Stimulated activated CD4-positive, alpha-beta T cell treated with anti-CD3 and anti-CD28 coated beads, Interleukin-4, amount 100 ng/mL, for 48 hours (primary cell): ENCODE measurements at places on chromosomes 6 and 20.
A peak's percentile ranks its signal among the peaks of the same experiment; 100 is the strongest.

- DNase-seq, result peak; percentile 77
These were observed 9.0 kb upstream of the HSP90AB1 start for GRCh38 chr6:44237813-44238433.

GRCh38 chr6:3744901-3745470 is 6.5 kb downstream of the PXDC1 start:
- no peak for DNase-seq

GRCh38 chr6:126628125-126628524 is 288.2 kb downstream of the CENPW start:
- no peak for DNase-seq

- DNase-seq, result no peak
These were observed 293.8 kb downstream of the FRK start for GRCh38 chr6:115766745-115767462.

GRCh38 chr6:33670086-33670660 is 41.3 kb downstream of the UQCC2 start:
- DNase-seq, result no peak

- no peak for DNase-seq
These were observed 89.6 kb upstream of the TOX2 start for GRCh38 chr20:43825051-43825402.

GRCh38 chr20:11380283-11380682 is 537.4 kb upstream of the BTBD3 start:
- DNase-seq, result no peak

- no peak for DNase-seq
These were observed 11.5 kb upstream of the IPCEF1 start for GRCh38 chr6:154367839-154368695.

DNA sequence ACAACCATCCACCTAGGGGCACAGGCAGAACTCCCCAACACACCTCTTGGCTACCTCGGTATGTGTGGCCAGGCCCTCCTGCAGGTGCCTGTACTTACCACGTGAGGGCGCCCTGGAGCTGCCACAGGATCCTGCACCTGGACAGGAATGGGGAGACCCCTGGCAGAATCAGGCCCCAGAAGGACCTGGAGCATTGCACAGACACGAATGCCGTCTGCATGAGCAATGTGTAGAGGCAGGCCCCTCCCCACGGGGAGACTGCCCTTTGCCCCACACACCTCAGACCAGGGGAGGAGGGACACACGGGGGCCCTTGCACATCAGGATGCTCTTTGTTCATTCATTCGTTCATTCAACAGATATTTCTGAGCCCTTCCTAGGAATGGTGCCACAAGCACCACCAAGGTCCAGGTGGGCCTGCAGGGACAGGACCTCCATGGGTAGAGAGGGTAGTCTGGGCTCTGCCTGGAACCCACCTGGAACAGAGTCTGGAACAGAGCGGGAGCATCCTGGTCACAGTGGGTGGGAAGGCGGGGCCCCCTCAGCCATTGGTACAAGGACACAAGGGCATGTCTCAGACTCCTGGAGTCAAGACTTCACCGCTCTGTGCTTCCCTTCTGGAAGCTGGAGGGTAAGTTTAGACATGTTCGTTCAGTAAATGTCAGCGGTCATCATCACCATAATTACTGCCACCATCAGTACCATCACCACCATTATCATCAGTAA is 32.3 kb downstream of the YTHDF1 start:
- peak; percentile 38 for DNase-seq

DNA sequence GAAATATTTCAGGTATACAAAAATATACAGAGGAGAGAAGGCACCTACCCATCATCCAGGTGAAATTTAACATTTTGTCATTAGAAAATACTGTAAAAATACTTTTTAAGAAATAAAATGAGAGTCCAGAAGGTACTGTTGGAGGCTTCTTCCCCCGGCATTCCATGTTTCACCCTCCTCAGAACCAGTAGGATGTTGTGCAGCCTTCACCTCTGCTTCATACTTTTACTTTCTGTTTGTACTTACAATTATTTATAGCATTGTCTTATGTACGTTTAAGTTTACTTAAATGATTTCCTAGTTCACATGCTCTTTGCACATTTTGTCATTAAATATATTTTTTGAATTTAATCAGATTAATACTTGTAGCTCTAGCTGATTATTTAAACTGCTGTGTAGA is 30.9 kb downstream of the TMEM200A start:
- no peak for DNase-seq

GRCh38 chr6:36759148-36759759 is 61.6 kb downstream of the RAB44 start:
- peak; percentile 86 for DNase-seq

- no peak for DNase-seq
These were observed 30.7 kb upstream of the TMEM14A start for GRCh38 chr6:52640170-52640569.

DNA sequence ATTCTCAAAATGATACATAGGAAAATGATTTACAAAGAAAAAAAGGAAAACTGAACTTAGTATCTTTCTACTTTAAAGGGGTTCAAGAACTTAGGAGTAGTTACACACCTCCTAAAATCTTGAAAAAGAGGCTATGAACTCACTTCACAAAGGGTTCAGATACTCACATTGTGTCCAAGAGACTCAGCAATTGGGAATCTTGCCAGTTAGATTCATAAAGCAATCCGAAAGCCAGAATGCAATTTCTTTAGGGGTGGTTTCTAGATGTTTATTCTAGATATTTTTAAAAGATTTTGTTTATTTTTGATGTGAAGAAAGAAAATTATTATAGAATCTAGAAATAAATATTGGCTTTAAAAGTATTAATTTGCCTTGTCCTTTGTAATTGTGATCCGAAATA is 1.7 kb upstream of the MYB start:
- DNase-seq, result no peak

DNA sequence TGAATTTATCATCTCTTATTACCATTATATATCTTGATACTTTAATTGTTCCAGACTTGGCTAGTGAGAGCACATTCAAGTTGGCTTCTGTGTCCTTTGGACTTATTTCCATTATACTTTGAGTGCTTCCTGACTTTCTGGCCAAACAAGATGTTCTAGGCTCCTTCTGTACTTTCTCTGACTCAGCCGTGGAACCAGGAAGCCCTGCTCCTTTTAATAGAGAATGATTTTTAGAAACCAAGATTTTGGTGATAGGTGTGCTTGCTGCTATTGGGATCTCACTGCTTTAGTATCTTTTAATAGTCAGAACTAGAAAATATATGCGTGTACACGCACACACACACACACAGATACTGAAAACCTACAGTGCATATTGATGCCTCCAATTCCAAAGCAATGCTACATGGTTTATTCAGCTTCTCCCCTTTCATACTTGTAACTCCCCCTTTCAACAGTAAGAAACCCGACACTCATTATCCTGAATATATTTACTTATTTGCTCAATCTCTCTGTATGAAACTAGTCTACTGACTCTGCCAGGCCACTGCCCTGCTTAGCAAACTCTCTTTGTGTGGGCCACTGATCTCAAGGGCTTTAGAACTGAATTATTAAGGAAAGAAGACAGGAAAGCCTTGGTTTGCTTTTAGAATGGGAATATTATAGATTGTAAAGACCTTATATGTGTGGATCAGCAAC is 42.7 kb upstream of the EZR start:
- no peak for DNase-seq

DNA sequence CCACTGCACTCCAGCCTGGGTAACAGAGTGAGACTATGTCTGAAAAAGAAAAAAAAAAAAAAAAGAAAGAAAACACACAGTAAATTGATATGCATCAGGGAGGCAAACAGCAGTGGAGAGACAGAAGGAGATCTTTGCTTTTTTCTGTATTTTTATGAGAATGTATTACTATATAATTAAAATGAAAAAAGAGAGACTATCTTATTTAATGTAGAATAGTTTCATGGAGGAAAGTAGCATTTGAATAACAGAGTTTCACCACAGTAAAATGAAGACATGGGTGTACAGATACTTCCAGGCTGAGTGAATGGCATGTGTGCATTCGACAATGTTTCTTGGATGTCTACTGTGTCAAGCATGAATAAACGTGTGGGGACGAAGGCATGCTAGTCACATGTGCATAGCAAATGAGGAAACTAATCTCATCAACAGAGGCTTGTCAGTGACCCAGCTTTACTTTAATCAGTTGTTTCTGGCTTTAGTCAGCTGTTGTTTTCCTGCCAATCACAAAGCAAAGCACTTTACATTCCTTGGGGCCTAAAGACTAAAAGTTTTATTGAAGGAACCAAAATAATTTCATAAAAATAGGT is 55.5 kb upstream of the ARMH2 start:
- DNase-seq, result no peak

DNA sequence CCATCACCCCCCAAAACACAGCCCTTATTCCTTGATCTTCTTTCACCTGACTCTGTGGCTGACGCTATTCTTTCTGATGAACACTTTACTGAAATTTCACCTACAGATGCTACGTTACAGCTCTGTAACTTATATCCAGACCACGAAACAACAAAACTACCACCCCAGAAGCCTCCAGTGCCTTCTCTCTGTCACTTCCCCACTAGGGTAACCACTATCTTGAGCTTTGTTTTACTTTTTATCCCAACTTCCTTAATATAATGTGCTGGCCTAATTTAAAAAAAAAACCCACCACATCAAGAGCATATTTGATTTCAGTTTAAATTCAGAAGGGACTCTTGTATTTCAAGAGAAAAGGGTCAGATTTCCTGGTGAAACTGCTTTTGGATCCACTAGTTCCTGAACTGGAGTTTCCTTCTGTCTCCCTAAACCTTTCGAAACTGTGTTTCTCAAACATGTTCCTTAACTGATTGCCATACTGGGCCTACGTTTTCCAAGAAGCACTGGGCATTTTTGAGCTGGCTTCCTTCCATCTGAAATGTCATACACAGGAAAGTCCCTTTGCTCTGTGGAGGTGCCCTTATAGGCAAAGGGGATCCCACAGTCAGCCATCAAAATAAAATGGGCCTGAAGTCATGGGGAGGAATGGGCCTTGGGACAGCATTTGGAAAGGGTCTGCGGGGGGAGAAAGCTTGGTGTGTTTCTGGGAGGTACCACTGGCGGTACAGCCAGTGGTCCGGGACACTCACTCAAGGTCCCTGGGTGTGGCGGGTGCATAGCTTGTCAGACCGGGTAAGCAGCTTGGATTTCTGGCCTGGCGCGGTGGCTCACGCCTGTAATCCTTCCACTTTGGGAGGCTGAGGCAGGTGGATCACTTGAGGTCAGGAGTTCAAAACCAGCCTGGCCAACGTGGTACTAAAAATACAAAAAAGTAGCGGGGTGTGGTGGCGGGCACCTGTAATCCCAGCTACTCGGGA is 25.8 kb upstream of the RTF2 start:
- no peak for DNase-seq

DNA sequence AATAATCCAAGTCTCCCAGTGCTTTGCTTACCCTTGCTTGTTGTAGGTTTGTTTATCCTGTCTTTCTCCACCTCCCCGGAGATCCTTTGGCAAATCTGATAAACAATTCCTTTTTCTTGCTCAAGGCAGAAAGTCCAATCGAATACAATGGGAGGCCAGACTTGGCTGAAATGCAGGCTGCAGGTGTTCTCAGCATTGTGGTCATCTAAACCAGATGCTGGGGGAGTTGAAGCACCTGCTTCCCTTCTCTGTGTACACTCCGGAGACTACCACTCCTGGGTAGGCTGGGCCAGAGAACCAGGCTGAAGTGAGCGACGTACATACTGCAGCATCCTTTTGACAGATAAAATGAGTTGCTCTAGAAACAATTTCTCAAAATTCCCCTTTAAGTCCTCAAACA is 82.6 kb upstream of the PREP start:
- no peak for DNase-seq

DNA sequence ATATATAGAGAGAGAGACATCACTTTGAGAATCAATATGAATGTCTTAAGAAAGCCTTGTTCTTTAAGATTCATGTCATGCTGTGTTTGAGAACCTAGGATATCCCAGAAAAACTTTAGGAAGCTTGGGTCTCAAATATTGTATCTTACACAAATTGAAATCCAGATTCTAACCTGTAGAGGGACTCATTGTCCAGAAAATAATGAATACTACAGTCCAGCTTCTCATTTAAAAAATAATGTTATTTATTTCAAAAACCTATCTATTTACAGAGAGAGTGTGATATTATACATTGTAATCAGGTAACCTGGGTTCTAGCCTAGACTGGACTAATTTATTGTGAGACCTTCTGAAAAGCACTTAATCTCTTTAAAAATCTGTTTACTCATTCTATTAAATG is 4.2 kb downstream of the RFX6 start:
- DNase-seq, result no peak

DNA sequence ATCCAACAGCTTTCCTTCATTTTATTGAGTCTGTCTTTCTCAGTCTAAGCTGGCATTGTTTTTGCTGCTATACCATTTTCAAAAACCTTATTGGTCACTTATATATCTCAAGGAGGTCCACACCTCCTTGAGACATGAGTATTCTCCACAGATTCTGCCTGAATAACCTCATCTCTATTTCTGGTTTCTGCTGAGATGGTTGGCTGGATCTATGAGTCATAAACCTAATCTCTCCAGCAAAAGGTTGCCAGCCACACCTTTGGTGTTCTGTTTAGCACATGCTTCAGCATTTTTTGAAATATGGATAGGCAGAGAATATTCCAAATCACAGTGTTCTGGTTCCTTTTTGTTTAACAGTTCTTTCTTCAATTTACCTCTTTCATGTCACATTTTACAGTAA is 40.8 kb upstream of the TMEM244 start:
- DNase-seq, result no peak

- no peak for DNase-seq
These were observed 116.5 kb upstream of the COL21A1 start for GRCh38 chr6:56363796-56364430.

DNA sequence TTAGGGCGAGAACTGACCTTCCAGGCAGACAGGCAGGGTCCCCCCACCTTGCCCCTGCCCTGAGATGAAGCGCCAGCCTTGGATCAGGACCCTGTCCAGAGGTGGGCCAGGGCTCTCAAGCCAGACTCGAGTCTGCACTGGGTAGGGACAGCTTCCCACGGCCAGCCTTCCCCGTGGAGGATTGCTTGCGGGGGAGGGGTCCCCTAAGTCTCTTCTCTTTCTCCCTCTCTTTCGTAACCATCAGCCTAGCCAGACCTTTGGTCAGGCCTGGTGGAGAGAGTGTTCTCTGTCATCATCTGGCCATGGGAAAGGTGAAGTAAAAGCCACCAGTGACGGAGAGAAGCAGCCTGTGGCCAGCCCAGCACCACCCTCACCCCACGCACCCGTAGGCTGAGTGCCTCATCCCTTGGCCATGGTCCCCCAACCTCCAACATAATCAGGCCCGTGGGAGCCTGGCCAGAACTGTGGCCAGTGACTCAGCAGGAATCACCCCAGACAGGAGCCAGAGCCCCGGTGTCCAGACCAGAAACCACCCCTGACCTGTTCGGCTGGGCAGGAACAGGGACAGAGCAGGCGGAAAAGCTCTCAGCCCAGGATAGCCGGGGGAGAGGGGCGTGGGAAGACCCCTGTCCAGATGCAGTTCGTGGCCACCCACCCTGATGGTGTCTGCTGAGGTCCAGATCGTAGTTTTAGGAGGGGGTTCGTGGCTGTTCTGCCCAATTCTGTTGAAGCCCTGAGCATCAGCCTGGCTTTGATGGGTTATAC is 47.1 kb downstream of the SNAI1 start:
- DNase-seq, result no peak

GRCh38 chr6:72677740-72678139 is 55.9 kb downstream of the KCNQ5 start:
- no peak for DNase-seq

GRCh38 chr6:53828966-53829697 is 34.3 kb downstream of the LRRC1 start:
- DNase-seq, result no peak

GRCh38 chr20:58682656-58683531 is 9.7 kb upstream of the NPEPL1 start:
- DNase-seq, result no peak
